Effector memory CD8-positive, alpha-beta T cell (primary cell): ENCODE measurements at places on chromosomes 2 and 18.

DNA sequence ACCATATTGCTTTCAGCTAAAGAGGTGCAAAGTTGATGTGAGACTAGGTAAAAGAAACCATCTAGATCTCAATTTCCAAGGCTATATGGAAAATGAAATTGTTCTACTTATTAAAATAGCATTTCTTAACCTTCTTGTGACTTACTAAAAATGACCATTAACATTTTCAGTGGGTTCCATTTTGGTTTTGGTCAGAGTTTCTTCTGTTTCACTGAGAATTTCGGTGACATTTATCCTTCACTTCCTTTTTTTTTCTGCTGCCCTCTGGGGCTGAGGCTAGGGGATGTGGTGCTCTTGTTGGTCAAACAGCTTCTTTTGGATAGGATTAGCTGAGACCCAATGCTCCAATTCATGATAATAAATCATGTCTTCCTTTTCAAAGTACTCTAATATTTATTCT is 44.3 kb upstream of the REL start:
- peaks cover 10% of the 10 kb centered on the region for H3K4me1 ChIP-seq
- peaks cover 3% of the 10 kb centered on the region for H3K36me3 ChIP-seq
- no peak overlapping the region for H3K4me3 ChIP-seq
- peaks cover 19% of the 10 kb centered on the region for H3K27me3 ChIP-seq

DNA sequence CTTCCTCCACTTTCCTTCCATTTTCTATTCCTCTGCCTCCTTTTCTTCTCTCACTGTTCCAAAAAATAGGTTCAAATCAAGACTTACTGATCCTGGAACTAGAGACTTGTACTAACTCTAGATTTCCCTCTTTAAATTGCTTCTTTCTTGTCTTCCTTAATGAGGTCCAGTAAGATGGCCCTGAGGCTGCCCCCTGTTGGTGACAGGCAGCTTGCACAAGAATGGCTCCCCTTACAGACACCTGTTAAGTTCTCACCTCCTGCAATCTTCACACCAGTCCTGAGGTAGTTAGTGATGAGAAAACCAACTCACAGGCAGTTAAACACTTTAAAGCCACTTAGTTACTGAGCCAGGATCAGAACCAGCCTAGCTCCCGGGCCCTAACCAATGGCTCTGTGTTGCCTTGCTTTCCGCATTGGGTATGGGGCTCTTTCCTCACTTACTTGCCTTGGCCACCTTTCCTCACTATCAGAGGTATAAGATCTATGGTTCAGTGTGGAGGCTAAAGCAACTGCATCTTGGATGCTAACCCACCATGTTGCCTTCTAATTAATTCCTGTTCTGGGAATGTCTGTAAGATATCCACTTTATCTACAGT is 130.6 kb downstream of the AKAIN1 start:
- DNase-seq, result no peak
- peaks cover 3% of the 10 kb centered on the region for H3K4me1 ChIP-seq
- no peak overlapping the region for H3K4me3 ChIP-seq
- no peak overlapping the region for H3K27ac ChIP-seq

- peaks cover 51% of the 10 kb centered on the region for H3K4me1 ChIP-seq
- peaks cover 29% of the 10 kb centered on the region for H3K36me3 ChIP-seq
- H3K27ac ChIP-seq, result peak overlapping the region; percentile 95
Observed at GRCh38 chr2:201234663-201235135, 25.6 kb upstream of the CASP8 start.

DNA sequence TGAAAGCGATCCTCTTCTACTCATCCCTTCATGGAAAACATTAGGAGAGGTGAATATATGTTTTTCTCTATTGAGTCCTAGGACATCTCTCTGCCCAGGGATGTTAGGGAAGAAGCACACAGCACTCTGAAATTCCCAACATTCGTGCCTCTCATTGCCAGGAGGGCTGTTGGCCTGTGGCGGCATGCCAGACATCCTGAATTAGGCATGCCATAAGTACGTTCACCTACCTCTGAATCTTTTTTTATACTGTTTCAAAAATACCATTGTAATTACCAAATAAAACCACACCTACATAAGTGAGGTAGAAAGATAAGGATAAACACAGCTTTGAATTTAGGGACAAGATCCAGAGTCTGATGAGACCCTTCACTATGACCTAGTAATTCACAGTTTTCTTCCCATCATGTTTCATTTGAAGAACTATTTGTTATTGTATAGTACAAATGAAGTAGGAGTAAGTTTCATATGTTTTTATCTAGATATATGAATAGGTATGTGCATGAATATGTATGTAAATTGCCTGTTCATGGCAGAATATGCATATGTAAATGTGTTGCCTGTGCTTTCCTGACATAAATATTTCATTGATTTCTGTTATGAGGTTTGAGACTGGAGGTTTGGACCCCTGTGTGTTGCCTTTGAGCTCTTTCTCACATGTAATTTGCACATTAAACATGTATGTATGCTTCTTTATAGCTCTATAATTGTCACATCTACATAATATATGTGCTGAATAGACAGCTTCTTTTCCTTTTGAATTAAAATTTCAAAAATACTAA is 66.6 kb upstream of the STAM2 start:
- H3K27ac ChIP-seq, result no peak overlapping the region
- peaks cover 1% of the 10 kb centered on the region for H3K4me1 ChIP-seq
- no peak for DNase-seq
- no peak overlapping the region for H3K4me3 ChIP-seq

DNA sequence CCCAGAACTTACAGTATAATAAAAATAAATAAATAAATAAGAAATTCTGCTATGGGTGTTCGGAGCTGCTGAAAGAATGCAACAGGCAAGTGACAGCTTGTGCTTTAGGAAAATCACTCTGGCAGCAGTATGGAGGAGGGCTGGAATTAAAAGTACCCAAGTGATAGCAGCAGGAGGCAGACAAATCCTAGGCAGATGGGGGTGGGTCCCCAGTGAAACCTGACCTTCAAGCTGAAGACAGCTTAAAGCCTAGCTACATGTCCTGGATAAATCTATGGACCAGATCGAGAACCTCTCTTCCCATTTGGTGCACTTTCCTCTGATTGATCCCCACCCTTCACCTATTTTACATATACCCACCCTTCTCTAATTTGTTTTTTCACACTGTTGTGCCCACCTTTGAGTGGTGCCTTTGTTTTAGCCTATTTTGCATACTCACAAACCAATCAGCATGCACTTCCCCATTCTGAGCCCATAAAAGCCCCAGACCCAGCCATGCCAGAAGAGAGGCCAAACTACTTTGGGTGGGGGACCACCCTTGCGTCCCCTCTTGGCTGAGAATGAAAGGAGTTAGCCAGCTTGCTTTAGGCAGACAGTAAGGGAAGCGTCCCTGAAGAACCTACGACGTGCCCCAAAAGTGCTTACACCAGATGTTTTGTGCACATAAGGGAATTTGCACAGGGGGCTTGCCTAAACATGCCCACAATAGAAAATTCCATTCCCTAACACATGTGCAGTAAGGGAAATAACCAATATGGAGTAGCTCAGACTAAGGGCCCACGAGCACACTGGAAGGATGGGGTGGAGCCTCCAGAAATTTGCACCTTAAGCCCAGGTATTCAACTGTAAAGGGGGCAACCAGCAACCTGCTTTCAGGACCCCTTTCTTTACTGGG is 3.0 kb downstream of the METTL8 start:
- peaks cover 24% of the 10 kb centered on the region for H3K4me1 ChIP-seq
- peaks cover 14% of the 10 kb centered on the region for H3K36me3 ChIP-seq
- no peak overlapping the region for H3K27ac ChIP-seq
- no peaks in the 10 kb centered on the region for H3K27me3 ChIP-seq
- no peak for DNase-seq
- no peak overlapping the region for H3K4me3 ChIP-seq

GRCh38 chr2:38517284-38517683 is 85.4 kb downstream of the HNRNPLL start:
- H3K4me3 ChIP-seq, result no peak overlapping the region
- peaks cover 23% of the 10 kb centered on the region for H3K27me3 ChIP-seq
- H3K27ac ChIP-seq, result no peak overlapping the region
- no peak for DNase-seq

DNA sequence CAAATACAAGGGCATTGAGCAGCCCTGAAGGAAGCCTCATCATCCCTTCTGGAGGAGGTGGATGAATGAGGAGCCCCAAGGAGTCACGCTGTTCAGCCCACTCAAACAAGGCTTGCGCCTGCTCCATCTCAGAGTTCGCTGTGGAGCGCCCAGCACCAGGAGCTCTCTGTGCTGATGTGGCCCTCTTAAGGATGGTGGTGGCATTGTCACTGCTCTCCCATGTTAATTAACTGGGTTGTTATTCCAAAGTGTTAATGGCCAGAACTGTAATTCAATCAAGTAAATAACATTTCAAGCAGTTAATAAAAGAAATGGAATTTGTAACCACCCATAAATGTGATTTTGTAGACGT is 726.0 kb upstream of the RAB6C start:
- H3K27ac ChIP-seq, result no peak overlapping the region
- no peak overlapping the region for H3K4me3 ChIP-seq
- no peaks in the 10 kb centered on the region for H3K27me3 ChIP-seq

- peaks cover 54% of the 10 kb centered on the region for H3K4me1 ChIP-seq
- peak overlapping the region; percentile 84 for H3K27ac ChIP-seq
- no peak for DNase-seq
- H3K36me3 ChIP-seq, result peaks cover 23% of the 10 kb centered on the region
- H3K27me3 ChIP-seq, result no peaks in the 10 kb centered on the region
- peak overlapping the region; percentile 4 for H3K4me3 ChIP-seq
Observed at GRCh38 chr2:106147665-106148064, 46.4 kb downstream of the UXS1 start.

DNA sequence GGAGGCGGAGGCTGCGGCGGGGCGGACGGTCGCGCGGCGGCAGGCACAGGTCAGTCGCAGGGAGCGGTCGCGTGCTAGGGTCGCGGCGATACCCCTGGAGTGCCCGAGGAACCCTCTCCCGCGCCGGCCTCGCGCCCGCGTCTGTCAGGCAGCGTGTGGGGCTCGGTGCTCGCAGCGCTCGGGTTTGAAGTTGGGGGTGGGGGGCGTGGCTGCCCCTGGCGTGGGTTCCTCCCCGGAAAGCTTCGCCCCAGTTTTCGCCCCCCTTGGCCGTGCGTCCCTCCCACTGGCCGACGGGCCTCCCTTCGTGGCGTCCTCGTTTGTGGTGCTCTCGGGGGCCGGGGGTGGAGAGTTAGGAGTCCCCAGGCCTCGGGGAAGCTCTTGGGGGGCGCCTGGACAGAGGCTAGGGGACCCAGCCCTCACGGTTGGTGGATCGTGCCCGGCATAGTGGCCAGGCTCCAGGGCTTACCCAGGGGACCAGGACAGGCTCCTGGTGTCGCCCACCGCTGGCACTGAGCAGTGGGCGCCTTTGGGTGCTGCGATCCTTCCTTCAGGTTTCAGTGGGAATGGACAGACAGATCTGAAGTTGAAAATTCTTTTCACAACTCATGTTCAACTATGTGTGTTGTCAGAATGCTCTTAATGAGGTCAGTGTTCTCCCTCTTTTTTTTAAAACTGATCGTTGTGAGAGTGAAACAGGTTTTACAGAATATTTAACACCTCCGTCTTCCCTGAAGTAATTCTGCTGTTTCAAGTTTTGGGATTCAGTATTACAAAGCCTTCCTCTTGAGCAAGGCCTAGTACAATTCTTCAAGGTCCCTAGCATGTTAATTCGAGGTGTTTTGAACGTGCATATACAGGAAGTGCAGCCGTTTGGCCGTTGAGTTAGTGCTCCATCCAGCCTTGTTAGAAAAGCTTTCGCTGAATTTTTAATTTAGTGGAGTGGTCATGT is 604 bp downstream of the RALBP1 start:
- peaks cover 21% of the 10 kb centered on the region for H3K4me1 ChIP-seq
- H3K36me3 ChIP-seq, result peaks cover 10% of the 10 kb centered on the region
- H3K27me3 ChIP-seq, result peaks cover 19% of the 10 kb centered on the region
- DNase-seq, result peak; percentile 43
- peak overlapping the region; percentile 96 for H3K27ac ChIP-seq

DNA sequence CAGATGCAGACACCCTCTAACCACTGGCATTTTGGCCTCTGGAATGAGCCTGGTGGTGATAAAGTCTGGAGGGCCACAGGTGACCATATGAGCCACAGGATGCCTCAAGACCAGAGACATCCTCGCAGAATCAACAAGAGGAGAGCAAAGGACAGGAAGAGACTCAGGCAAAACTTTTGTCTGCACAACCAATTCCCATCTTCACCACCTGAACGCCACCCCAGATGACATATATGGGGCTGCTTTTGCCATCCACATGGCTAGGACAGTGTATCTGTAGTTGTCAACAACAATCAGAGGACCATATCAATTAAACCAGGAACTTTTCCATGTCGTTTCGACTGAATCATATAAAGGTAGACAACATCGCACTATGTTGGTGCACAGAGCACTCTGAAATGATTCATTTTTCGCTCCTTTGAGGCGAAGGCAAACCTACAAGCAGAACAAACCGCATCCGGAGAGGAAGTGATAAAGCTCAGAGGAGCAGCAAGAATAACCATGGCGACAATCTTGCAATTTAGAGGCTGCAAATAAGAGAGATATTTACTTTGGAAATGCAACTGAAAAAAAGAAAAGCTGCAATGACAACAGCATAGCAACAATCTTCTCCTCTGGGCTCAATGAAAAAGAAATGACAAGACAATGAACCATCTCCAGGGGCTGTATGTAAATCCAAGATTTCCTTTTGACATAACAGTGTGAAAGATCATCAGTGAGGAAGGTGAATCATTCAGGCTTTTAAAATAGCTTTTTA is 204.5 kb downstream of the ARL4C start:
- peak overlapping the region; percentile 80 for H3K4me3 ChIP-seq
- peak; percentile 71 for DNase-seq
- no peaks in the 10 kb centered on the region for H3K27me3 ChIP-seq
- H3K4me1 ChIP-seq, result peaks cover 86% of the 10 kb centered on the region
- H3K27ac ChIP-seq, result peak overlapping the region; percentile 100

GRCh38 chr2:190255676-190256075 is 64.0 kb downstream of the HIBCH start:
- no peaks in the 10 kb centered on the region for H3K4me1 ChIP-seq
- H3K4me3 ChIP-seq, result no peak overlapping the region
- no peaks in the 10 kb centered on the region for H3K27me3 ChIP-seq
- H3K36me3 ChIP-seq, result peaks cover 13% of the 10 kb centered on the region

DNA sequence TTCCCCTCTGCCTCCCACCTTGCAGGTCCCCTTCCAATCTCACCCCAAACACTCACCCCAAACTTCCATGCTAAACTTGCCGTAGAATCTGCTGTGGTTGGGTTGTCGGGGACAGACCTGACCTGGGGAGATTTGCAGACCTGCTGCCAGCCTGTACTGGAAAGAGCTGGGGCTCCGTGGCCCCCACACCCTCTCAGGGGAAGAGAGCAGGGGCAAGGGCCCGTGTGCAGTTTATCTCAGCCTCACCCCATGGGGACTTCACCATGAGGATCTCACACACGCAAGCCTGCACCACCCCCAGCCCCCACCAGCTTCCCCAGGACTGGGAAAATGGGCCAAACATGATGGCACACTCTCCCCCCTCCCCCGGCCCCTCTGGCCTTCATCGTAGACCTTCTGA is 30.7 kb downstream of the KCNIP3 start:
- no peak overlapping the region for H3K27ac ChIP-seq
- H3K4me1 ChIP-seq, result no peaks in the 10 kb centered on the region
- DNase-seq, result no peak
- no peaks in the 10 kb centered on the region for H3K27me3 ChIP-seq

GRCh38 chr2:174760845-174761473 is 3.3 kb downstream of the CHRNA1 start:
- H3K4me1 ChIP-seq, result no peaks in the 10 kb centered on the region
- DNase-seq, result no peak
- H3K27me3 ChIP-seq, result peaks cover 12% of the 10 kb centered on the region
- H3K27ac ChIP-seq, result no peak overlapping the region
